ENCODE measurements at places on chromosomes 3 and 15.

GRCh38 chr15:101476756-101477155 lies 12.8 kb downstream of the PCSK6 start:
- DNase-seq: no peak

- DNase-seq: no peak
Observed at GRCh38 chr3:123100193-123100776, 33.5 kb downstream of the PDIA5 start.

- no peak for DNase-seq
Observed at GRCh38 chr3:189712906-189713483, 81.8 kb downstream of the TP63 start.

GRCh38 chr3:42733501-42734262 lies 31.1 kb upstream of the HHATL start:
- no peak for DNase-seq

DNA sequence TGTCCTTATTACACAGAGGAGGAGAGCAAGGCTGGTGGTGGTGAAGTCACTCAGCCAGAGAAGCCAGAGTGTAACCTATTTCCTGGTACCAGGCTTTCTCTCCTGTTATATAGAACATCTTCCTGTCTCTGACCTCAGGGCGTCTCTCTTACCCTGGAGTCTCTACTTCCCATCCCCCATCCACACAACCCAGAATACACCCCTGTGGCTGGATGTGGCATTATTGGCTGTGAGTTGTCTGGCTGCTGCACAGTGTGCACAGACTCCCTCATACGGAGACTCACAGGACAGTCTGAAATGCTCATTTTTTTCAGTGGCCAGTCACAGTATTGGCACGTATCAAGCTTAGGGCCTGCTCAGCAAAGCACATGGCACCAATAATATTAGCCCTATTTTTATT lies 8.6 kb downstream of the PODXL2 start:
- DNase-seq: no peak

DNA sequence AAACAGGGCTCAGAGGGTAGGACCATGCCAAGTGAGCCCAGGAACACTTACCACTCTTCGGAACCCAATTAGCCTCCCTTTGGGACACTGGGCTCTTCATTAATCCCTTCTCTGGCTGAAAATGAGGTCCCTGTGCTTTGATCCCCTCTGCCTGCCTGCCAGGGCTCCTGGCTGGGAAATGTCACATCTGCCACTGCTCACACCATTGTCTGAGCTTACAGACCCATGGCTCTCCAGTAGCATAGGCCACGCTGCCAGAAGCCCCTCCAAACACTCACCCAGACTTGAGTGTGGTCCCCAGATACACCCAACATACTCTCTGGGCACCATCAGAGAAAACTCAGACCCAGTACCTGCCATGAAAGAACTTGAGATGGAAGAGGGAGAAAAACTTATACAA lies 287.3 kb downstream of the XXYLT1 start:
- DNase-seq: no peak

DNA sequence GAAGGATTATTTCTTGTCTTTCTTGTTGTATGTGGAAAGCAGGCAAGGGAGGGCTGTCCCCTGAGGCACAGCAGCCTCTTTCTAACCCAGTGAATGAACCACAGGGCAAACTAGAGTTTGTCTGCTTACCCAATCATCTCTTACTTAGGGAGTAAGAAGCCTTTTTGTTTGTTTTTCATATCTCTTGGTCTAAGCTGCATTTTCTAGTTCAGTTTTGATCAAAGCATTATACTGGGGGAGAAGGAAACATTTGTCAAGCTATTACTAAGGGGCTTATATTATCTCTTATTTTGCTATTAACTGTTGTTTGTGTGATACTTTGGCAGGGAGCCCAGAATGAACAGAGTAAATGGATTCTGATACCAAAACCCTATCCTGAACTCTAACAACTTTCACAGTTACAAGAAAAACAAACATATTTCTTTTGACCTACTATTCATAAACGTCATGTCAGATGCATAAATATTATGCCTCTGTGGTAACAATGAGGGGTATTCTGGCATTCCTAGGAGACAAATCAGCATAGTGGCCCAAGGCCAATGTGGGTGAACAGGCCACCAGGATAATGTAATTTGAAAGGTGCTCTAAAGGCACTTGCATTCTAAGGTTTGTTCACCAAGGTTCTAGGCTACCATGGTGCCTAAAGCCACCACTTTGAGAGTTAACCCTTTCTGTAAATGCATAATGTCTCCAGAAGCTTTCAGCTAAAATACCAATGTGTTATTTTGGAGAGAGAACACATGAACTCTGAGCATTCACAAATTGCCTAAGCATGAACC lies 271.6 kb upstream of the ZPLD1 start:
- no peak for DNase-seq

GRCh38 chr3:148084931-148085330 lies 612.8 kb upstream of the AGTR1 start:
- DNase-seq: no peak

DNA sequence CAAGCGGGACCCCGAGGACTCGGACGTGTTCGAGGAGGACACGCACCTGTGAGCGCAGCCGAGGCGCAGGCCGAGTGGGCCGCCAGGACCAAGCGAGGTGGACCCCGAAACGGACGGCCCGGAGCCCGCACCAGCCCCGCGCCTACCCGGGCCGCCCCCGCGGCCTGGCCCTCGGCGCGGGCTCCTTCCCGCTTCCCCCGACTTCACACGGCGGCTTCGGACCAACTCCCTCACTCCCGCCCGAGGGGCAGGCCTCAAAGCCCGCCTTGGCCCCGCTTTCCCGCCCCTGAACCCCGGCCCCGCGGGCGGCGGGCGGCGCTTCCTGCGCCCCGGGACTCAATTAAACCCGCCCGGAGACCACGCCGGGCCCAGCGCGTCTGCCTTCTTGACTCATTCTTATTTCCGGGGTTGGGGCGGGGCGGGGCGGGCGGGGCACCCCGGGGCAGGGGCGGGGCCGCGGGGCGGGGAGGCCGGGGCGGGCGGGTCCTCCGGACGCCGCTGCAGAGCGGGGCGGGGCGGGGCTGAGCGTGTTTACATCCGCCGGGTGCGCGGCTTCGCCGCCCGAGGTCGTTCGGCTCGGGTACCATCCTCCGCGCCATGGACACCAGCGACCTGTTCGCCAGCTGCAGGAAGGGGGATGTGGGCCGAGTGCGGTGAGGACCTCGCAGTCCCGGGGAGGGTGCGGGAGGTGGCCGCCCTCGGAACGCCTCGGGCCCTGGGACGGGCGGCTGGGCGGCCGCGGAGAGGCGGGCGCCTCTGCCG lies at the start of gene ABTB1:
Gene ABTB1, plus strand, starts transcription at position 524 of the 762 bp plus-strand sequence. Its CDS starts 74 bp downstream, at position 598.
- DNase-seq: peak; percentile 69

GRCh38 chr3:158725348-158726011 lies 6.8 kb downstream of the RARRES1 start:
- no peak for DNase-seq

DNA sequence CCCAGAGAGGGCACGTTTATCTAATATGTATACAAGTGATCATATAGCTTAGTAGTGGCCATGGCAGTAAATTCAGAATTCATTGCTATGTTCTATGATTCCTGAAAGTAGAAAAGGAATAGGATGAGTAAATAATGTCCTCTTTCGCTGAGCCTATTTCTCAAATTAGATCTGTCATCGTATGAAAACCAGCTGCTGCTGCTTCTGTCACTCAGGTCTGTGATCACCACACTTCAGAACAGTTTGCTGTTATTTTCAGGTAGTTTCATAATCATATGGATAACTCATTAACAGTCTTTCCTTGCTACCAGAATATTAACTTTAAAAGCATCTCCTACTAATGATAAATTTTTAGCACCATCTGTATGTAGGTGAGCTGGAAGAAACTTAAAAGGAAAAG lies 289.1 kb upstream of the AZI2 start:
- no peak for DNase-seq

DNA sequence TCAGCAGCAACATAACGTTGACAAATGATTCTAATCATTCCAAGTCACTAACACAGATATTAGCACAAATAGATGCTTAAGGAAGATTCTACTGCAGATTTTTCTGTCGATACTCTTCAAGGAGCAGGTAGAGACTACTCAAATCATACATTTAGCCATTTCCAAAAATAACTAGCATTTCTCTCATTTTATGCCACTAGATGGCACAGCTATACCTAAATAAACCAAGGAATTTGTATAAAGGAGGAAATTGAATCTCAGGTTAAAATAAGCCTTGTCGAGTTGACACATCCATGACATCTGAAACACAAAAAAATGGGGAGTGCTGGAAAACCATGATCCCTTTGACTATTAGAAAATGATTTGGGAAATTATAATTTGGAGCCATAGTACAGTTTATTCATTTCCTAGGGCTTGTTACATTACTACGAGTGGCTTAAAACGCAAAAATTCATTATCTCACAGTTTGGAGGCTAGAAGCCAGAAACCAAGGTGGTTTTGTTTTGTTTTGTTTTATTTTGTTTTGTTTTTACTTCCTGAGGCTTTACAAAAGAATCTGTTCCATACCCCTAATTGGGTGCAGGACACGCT lies 59.5 kb upstream of the STRIT1 start:
- no peak for DNase-seq

GRCh38 chr3:36381311-36381956 lies 1.1 kb downstream of the STAC start:
- no peak for DNase-seq

DNA sequence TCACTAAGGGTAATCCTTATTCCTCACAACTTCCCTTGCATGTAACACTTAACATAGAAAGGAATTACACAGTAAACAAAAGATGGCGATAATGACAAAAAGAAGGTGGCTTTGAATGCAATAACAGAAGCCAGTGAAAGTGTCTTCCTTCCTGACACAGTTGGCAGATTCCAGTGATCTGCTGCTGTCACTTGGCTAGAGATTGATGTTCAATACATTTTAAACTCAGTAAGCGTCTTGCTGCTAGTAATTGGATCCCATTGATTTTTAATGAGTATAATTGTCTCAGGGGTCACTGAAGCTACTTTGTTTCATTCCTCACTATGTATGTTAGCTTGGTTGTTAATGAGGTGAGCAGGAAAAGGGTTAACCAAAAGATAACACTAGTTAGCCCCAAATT lies 692.7 kb downstream of the NTRK3 start:
- DNase-seq: no peak

- no peak for DNase-seq
Observed at GRCh38 chr3:172145031-172145686, 105.8 kb downstream of the FNDC3B start.

DNA sequence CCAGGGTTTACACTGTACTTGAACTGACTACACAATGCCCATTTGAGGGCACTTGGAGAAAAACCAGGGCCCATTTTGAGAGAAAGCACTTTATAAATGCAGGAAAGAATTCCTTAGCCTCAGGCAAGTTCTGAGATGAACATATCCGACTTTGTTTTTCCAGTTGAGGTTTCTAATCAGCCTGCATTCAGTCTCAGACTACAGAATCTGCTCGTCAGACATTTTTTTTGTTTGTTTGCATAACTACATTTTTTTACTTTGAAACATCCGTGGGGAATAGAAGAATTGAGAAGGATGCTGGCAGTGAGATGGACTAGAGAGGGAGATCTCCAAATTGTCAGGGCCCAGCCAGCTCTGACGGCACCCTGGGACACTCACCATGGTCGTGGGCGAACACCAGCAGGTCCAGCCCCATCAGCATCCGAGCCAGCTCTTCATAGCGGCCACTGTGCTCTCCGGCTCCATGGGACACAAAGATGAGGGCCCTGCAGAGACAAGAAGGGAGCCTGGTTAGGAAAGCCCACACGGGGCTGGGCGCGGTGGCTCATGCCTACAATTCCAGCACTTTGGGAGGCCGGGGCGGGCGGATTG lies 40.8 kb downstream of the MGLL start:
- no peak for DNase-seq

- peak; percentile 94 for DNase-seq
Observed at GRCh38 chr15:72237029-72237852, 6.3 kb upstream of the PKM start.

DNA sequence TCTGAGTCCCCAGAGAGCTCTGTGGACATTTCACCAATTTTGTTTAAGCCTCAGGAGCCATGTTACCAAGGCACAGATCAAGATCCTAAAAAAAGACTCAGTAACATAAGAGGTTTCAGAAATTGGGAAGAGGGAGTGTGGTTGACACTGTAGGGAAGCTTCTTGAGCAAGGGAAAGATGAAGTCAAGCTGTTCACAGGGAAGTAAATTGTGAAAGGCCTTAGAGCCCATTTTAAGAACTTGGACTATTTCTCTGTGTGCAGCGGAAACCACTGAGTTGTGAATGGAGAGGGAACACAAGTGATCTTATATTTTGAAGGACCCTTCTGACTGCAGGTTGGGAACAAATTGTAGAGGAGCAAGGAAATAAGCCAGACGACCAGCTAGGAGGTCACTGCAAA lies 18.7 kb downstream of the BCL2A1 start:
- DNase-seq: peak; percentile 60

GRCh38 chr3:41898631-41899030 lies 63.3 kb downstream of the ULK4 start:
- no peak for DNase-seq

- peak; percentile 34 for DNase-seq
Observed at GRCh38 chr3:152719264-152719663, 115.7 kb upstream of the P2RY1 start.

- DNase-seq: no peak
Observed at GRCh38 chr15:90818251-90819210, 49.9 kb upstream of the FURIN start.

DNA sequence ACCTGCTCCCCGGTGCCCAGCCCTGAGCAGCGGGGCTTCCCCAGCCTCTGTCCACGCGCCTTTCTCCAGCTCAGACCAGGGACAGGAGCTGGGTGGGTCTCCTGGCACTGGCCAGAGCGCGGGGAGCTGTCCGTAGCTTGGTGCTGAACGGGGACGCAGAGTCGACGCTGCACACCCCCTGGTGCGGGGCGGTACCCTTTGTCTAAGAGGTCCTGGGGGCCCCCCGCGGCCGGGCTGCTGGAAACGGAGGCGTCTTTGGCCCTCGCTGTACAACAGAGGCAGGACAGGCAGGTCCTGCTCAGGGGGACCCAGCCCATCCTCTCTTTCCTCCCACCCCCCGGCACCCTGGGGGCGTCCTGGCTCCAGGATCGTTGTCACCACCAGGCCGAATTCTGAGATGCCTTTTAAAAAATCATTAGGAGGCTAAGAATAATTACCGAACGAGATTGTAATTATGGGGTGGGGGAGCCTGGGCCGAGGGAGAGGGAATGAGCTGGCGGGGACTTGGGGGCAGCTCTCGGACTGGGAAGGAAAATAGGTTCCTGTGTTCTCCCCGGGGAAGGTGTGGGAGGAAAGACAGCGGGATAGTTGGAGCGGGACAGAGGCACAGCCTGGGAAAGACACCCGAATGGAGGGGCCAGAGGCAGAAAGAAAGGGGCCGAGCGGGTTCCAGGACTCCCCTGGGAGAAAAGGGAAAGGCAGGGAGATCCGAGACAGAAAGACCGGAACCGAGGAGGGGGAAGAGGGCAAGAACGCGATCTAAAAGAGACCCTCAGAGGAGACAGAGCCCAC lies 4.1 kb upstream of the SKOR1 start:
- DNase-seq: no peak

- DNase-seq: no peak
Observed at GRCh38 chr3:124919756-124920155, 14.8 kb downstream of the MUC13 start.

DNA sequence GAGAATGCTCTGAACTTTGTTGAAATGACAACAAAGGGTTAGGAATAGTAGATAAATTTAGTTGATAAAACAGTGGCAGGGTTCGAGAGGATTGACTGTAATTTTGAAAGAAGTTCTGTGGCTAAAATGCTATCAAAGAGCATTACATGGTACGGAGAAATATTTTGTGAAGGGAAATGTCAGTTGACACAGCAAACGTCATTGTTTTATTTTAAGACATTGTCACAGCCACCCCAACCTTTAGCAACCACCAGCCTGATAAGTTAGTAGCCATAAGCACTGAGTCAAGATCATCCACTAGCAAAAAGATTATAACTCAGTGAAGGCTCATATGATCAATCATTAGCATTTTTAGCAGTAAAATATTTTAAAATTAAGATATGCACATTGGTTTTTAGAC lies 8.7 kb upstream of the ST3GAL6 start:
- DNase-seq: no peak

GRCh38 chr3:31748281-31748932 lies 215.7 kb downstream of the STT3B start:
- DNase-seq: no peak

Data from HL-60 (cell line).